NCI-H2171 (cell line): ENCODE measurements at places on chromosomes 3 and 15.

DNA sequence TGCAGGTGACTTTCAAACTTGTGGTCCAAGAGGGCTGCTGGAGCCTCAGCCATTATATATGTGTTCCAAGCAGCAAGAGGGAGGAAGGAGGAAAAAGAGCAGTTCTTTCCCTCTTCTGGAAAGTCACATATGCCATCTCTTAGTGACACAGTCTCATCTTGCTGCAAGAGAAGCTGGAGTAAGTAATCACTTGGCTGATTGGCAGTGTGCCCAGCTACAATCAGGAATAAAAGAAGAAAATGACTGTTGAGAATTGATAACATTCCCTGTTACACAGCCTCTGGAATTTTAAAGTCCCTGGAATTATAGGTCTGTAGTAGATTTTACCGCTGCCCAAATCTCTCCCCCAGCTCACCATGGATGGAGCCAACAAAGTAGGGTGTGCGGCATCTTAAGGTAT lies 31.4 kb upstream of the LYZL4 start:
- DNase-seq: no peak

- no peak for DNase-seq
Observed at GRCh38 chr15:67076147-67076843, 10.9 kb downstream of the SMAD3 start.

- DNase-seq: no peak
Observed at GRCh38 chr15:25875566-25875965, 12.4 kb upstream of the ATP10A start.

- no peak for DNase-seq
Observed at GRCh38 chr3:23996095-23996524, 51.0 kb downstream of the NR1D2 start.

DNA sequence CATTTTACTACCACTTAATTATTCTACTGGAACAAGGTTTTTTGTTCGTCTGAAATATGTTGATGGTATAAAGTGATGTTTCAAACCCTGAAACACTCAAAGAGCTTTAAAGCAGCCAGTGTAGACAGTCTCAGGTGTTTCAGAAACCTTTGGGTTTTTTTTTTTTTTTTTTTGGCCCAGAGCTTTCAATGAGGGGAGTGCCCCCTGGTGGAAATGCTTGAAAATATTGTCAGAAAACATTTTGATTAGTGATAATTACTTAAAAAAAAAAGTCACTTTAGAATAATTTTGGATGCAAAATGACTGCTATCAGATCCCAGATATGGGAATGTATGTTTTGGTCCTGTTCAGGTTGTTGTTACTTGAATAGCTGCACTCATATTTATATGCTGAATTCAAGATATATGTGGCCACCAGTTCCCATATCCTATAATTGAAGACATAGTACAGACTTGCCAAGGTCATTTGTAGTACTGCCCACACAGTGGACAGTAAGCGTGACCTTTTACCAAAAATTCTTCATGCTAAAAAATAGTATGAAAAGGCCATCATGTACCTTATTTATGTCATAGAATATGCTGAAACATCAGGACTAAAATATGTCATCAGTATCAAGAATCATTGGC lies 35.9 kb downstream of the SATB1 start:
- DNase-seq: peak; percentile 13

DNA sequence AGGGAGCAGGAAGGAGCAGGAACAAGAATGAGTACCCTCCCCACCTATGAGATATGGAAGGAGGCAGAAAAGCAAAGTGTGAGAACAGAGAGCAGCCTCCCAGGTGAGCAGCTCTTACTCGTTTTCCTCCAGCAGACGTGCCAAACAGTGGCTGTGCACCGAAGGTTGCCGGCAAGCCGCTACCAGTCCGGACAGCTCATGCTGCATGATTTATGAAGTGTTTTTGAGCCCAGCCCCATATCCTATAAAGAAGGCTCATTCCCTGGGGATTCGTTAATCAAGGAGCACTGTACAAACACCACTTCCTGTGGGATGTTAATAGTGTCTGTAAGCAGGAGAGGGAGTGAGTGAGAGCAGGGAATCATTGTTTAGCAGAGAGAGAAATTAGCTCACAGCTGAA lies 118.3 kb upstream of the FOXB1 start:
- DNase-seq: peak; percentile 80

- peak; percentile 5 for DNase-seq
Observed at GRCh38 chr3:179512378-179512777, 50.3 kb upstream of the ACTL6A start.

DNA sequence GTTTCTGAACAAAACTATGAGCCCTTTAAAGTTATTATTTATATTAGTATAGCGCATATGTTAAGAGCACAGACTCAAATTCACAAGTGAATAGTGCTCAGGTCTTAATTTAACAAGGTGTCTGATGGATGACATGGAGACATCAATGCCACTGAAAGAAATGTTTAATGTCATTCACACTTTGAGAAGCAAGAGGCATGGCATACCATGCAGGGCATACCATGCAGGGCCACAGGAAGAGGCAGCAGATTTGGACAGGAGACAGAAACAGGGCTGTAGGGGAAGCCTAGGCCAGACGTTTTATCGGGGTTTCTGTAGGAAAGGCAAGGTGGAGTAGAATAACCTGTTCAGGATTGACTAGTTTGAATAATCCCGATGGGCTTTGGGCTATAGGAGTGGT lies 150.2 kb upstream of the KCNH8 start:
- no peak for DNase-seq

- no peak for DNase-seq
Observed at GRCh38 chr3:153090973-153091372, 71.1 kb upstream of the RAP2B start.

- DNase-seq: peak; percentile 41
Observed at GRCh38 chr15:55151631-55152030, 45.1 kb downstream of the RSL24D1 start.

GRCh38 chr15:52004806-52005205 lies 14.2 kb upstream of the MAPK6 start:
- DNase-seq: no peak
